ENCODE measurements at places on chromosomes 3 and 15.
A peak's percentile ranks its signal among the peaks of the same experiment; 100 is the strongest.

GRCh38 chr3:126112531-126113237 is 28.8 kb upstream of the SLC41A3 start:
- no peak overlapping the region for H3K27ac ChIP-seq
- H3K27me3 ChIP-seq: no peaks in the 10 kb centered on the region
- no peak for DNase-seq

DNA sequence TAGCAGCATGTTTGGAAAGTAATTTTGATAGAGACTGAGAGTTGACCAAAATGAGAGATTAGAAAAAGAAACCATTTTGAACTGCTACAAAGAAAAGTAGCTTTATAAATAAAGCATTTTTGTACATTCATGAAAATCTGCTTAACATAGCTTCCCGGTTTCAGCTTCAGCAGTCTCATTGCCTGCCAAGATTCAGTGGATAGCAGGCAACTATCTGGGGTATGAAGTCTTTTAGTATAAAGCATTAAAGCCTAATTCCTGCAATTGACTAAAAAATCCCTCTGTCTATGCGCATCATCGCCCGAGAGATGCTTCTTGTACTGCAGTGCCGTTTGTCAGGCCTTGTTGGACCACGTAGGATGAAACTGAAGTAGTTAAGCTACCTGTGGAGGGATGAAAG is 588.4 kb downstream of the NAALADL2 start:
- no peaks in the 10 kb centered on the region for H3K4me1 ChIP-seq
- no peak overlapping the region for H3K4me3 ChIP-seq
- no peak overlapping the region for H3K27ac ChIP-seq
- no peaks in the 10 kb centered on the region for H3K27me3 ChIP-seq
- H3K36me3 ChIP-seq: no peaks in the 10 kb centered on the region

DNA sequence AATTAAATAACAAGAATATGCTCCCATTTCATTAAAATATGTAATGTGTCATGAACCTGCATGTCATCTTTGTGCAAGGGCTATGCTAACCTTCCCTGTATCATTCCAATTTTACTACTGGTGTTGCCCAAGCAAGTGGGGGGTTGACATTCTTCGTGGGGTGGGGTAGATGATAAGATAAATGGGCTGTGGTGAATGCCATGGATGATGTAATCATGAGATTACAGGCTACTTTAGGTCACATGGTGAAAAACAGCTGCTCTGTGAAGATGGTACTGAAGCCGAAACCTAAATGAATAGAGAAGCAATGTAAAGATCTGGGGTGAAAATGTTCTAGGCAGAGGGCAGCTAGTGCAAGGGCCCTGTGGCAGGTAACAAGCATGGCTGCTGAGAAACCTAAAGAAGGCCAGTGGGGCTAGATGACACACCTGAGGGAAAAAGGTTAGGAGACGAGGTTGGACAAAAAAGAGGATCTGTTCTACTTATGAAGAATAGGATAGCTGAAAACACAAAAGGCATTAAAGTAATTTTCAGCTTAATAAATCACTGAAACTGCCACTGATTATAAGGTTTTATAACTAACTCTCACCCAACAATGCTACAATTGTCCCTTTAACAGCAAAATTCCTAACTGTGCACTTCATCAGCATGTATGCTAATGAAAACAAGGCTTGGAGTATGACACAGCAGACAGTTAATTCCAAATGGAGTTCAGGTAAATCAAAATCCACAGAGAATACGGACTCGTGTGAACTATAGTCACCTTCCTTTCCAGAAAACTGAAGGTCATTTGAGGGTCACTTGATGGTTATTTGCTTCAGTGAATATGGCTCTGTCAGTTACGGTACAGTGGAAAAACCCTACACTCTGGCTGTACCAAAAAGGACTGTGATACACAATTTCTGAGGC is 35.0 kb downstream of the MTMR10 start:
- H3K4me1 ChIP-seq: no peaks in the 10 kb centered on the region
- peaks cover 8% of the 10 kb centered on the region for H3K36me3 ChIP-seq
- no peak overlapping the region for H3K4me3 ChIP-seq
- H3K27ac ChIP-seq: no peak overlapping the region
- DNase-seq: peak; percentile 58

- no peaks in the 10 kb centered on the region for H3K4me1 ChIP-seq
- no peak overlapping the region for H3K4me3 ChIP-seq
- no peak for DNase-seq
These were observed 239.2 kb upstream of the IL12A start for GRCh38 chr3:159749406-159749805.

GRCh38 chr15:57654153-57654852 is 52.2 kb upstream of the POLR2M start:
- no peaks in the 10 kb centered on the region for H3K27me3 ChIP-seq
- DNase-seq: no peak
- no peak overlapping the region for H3K4me3 ChIP-seq
- no peaks in the 10 kb centered on the region for H3K36me3 ChIP-seq

DNA sequence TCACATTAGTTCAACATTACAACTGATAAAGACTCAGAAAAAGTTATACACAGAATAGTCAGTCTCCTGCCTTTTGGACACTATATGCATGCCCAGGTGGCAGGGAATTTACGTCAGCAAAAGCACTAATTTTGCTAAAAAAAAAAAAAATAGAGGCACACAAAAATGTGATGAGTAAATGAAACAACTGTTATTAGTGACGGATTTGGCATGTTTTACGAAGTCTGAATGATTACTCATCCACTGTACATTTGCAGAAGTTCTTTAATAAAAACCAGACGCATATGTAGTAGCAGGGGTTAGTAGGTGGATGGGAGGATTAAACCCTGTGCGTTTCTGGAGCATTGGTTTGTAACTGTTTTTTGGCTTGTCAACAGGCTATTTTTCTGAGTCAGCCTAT is 99.0 kb downstream of the MITF start:
- DNase-seq: no peak
- no peaks in the 10 kb centered on the region for H3K27me3 ChIP-seq
- no peaks in the 10 kb centered on the region for H3K4me1 ChIP-seq
- H3K36me3 ChIP-seq: no peaks in the 10 kb centered on the region
- no peak overlapping the region for H3K4me3 ChIP-seq
- H3K27ac ChIP-seq: no peak overlapping the region

DNA sequence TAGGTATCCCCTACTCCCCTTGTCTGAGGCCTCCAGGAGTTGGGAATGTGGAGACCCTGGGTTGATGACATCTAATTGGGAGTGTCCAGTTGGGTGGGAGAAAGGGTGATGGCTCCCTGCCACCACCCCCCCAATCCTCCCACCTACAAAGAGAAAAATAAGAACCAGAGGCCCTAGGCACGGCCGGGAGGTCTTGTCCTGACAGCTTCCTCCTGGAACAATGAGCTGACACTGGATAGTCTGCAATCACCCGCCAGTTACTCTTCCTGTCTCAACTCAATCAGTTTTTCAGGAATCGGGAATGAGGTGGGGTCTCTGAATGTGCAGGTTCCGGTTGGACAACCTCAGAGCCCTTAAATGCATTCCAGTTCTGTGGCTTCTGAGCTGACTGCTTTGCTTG is 129.9 kb upstream of the MRPS22 start:
- DNase-seq: no peak
- no peaks in the 10 kb centered on the region for H3K36me3 ChIP-seq
- H3K27me3 ChIP-seq: no peaks in the 10 kb centered on the region
- H3K27ac ChIP-seq: no peak overlapping the region
- no peaks in the 10 kb centered on the region for H3K4me1 ChIP-seq

DNA sequence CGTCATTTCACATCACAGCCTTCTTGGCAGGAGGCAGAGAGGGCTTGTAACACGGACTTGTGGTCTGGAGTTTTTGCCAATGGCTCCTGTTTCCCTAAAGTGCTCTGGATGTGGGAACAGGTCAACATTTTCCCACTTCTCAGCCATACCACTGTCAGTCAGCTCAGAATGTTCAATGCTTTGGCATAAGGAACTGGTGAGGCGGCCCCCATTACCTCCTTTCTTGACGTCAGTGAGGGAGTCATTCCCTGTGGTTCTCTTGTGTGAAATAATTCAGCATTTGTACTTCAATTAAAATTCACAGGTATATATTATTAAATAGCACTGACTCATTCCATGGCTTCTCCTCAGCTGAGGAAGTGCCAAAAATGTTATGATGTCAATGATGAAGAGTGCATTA is 167.1 kb downstream of the P3H2 start:
- H3K4me1 ChIP-seq: no peaks in the 10 kb centered on the region
- H3K27me3 ChIP-seq: no peaks in the 10 kb centered on the region
- H3K4me3 ChIP-seq: no peak overlapping the region
- DNase-seq: no peak
- H3K36me3 ChIP-seq: peaks cover 2% of the 10 kb centered on the region
- no peak overlapping the region for H3K27ac ChIP-seq

DNA sequence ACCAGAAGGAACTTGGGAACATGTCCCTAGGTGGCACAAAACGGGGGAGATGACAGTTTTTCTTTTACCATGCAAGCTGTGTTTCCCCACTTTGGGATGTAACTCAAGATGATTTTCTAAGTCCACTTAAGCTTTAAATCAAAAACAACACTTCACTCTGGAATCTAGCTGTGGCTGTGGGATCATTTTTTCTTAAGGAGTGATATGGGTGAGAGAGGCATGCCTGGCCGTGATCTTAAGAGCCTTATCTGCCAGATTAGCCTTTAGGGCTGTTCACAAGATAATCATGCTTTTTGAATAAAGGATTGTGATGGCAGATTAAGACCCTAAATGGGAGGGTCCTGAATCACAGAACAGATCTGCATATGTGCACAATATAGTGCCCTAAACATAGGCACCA is 384.8 kb upstream of the SEMA6D start:
- peak; percentile 91 for DNase-seq
- H3K27ac ChIP-seq: no peak overlapping the region
- H3K4me3 ChIP-seq: no peak overlapping the region
- H3K27me3 ChIP-seq: no peaks in the 10 kb centered on the region

DNA sequence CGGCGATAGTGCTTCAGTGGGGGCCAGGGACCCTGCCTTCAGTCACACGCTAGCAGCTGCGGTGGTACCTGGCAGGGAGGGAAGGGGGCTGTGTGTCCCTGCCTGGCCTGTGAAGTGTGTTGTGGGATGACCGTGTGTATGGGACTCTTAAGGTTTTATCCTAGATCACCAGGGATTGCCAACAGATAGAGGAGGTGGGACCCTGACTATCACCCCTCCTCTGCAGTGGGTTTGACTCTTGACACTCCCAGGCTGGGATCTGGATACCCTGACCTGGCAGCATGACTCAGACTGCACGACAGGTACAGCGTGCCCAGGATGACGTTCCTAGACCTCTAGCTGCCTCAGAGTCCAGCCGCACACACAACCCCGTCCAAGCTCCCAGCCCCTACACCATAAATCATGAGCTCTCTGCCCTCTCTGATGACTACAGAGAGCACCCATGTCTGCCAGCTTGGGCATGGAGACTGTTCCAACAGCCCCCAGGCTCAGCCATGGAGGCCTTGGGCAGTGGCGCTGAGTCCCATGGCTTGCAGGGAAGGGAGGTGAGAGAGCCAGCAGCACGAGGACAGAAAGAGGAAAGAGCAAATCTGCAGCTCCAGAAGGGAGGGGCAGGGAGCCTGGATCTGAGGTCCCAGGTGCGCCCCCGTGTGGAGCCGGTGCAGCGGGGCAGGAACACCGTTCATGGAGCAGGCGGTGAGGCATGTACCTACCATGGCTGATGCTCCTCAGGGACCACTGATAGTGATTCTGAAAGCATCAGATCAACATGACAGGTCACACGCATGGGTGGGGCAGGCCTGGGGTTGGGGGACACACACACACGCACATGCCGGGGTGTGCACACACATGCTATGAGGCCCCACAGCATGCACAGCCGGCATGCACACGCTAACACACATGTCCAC is 71.0 kb downstream of the ADAMTS7 start:
- no peaks in the 10 kb centered on the region for H3K36me3 ChIP-seq
- DNase-seq: peak; percentile 90
- no peak overlapping the region for H3K27ac ChIP-seq
- no peaks in the 10 kb centered on the region for H3K4me1 ChIP-seq
- no peak overlapping the region for H3K4me3 ChIP-seq
- no peaks in the 10 kb centered on the region for H3K27me3 ChIP-seq

GRCh38 chr15:80480909-80481308 is 76.7 kb downstream of the ARNT2 start:
- peaks cover 2% of the 10 kb centered on the region for H3K4me1 ChIP-seq
- H3K27ac ChIP-seq: no peak overlapping the region
- H3K36me3 ChIP-seq: no peaks in the 10 kb centered on the region
- DNase-seq: peak; percentile 91
- H3K4me3 ChIP-seq: no peak overlapping the region
- no peaks in the 10 kb centered on the region for H3K27me3 ChIP-seq

- no peaks in the 10 kb centered on the region for H3K36me3 ChIP-seq
- H3K4me3 ChIP-seq: peak overlapping the region; percentile 73
- no peak overlapping the region for H3K27ac ChIP-seq
- peak; percentile 35 for DNase-seq
- H3K4me1 ChIP-seq: peaks cover 3% of the 10 kb centered on the region
These were observed 1.8 kb downstream of the BCL6 start for GRCh38 chr3:187743195-187744141.

Measured in mesendoderm (in vitro differentiated cells).